EH (cell line): ENCODE measurements at places on chromosomes 12 and 14.

GRCh38 chr14:34051966-34052657, 101.2 kb upstream of the EGLN3 start:
- DNase-seq, result peak; percentile 47

GRCh38 chr12:106975993-106976658, 10.8 kb downstream of the MTERF2 start:
- DNase-seq, result peak; percentile 49

DNA sequence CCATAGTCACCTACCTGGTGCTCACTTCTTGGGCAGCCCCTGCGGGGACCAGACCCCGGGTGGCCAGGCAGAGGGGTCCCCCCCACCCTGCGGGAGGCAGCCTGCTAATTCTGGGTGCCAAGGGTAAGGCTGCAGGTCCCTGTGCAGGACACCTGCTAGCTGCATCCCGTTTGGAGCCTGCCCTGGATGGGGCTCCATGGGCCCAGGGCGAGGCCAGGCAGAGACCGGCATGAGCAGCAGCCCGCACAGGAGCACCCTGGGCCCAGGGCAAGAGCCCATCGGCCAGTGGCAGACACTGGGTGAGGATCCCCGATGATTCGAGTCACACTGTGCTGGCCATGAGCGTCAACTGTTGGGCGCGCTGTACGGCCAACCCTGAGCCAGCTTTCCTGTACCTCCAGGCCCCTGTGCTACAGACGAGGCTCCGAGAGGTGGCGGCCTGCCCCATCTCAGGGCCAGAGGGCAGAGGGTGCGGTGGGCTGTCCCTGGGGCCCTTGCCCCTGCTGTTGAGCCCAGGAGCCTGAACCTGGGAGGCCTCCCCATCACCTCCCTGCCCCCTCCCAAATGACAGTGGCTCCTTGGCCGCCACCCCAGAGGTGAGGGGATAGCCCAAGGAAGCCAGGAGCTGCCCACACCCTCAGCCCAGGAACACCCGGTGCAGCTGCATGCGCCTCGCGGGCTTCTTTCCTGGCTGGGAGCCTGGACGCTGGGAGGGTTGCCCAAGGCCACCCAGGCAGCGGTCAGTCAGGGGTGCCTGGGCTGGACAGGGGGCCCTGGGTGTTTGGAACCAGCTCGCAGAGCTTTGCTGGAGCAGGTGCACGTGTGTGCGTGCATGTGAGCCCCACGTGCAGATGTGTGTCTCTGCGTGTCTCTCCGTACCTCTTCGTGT, 47.7 kb downstream of the CYP46A1 start:
- DNase-seq, result no peak

GRCh38 chr14:68384335-68384734, 408.5 kb downstream of the ZFP36L1 start:
- DNase-seq, result peak; percentile 42

DNA sequence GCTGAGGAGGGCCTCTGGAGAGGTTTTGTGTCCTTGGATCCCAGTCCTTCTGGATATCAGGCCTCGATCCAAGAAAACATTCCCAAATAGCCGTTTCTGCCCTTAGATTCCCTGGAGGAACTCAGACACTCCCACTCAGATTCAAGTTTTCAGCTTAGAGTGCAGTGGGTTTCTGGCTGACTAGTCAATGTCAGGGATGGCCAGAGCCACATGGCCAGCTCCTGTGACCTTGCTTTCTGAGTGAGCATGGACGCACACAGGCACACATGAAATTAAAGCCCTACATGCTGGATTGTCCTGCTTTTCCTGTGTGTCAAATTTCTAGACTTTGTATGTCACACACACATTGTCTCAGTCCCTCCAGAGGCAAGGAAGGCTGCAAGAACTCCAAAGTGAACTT, 86.2 kb downstream of the TNFAIP2 start:
- DNase-seq, result no peak

DNA sequence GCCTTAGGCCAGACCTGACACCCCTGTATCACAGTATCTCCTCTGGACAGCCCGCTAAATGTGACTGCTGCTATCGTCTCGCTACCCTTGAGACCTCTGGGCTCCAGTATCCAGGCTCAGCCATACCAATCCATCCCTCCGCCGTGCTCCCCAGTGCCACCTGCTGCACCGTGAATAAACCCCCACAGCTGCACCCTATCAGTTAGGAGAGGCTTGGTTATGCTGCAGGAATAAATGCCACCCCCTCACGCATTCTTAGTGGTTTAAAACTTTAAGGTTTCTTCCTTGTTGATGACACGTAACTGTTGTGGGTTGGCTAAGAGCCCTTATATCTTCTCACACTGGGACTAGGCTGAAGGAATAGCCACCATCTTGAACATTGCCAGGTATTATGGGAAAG, 12.1 kb downstream of the CCDC63 start:
- DNase-seq, result no peak

- no peak for DNase-seq
Observed at GRCh38 chr12:46299851-46300250, 31.0 kb upstream of the SLC38A1 start.

- peak; percentile 53 for DNase-seq
Observed at GRCh38 chr12:11839091-11839641, 189.7 kb downstream of the ETV6 start.

DNA sequence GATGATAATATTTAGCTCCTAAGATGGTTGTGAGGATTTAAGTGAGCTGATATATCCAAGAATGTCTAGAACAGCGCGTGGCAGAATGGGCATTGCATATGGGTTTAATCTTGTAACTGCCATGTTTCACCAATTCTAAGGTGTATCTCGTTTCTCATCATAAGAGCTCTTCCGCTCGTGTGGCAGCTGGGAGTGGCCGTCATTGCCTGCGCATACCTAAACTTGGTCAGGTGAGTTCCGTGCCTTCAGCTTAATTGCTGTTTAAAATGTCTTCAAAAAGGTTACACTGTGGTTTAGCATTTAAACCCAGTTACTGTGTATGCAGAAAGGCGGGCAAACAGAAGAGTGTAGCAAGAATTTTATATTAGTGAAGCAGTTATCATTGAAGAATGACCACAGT, 4.5 kb upstream of the AQP2 start:
- no peak for DNase-seq

- DNase-seq, result peak; percentile 68
Observed at GRCh38 chr12:108570743-108571608, 8.6 kb downstream of the ISCU start.

DNA sequence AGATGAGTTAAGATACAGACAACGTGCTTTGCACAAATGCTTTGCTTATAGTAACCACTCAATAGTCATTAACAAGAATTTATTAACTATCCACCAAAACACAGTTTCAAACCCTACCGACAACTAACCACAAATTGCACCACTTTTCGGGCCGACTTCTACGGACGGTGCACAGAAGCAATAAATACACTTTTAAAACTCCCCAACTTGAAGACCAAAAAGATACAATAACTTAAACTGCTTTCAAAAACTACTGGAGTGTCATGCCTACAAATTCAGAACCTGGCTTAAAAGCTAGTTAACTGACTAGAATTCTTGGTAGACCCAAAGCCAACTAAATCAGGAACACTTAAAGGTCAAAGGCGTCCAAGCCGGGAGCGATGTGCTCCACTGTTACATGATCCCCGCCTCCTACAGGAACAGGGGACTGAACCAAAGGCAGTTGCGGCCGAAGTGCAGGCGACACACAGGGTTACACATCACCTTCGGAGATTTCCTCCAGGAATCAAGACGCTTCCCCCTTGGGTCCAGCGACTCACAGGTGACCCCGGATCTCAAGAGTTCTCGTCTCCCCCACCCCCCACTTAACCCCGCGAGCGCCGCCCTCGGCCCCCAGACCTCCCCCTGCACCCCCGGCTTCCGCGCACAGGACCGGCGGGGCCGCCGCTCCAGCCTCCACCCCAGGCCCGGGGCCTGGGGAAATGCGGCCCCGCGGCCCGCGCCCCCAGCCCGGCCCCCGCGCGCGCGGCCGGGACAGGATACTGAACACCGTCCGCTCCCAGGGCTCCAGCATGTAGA, 507 bp downstream of the SPTSSA start:
- DNase-seq, result peak; percentile 68

- peak; percentile 14 for DNase-seq
Observed at GRCh38 chr12:203462-204260, 10.3 kb downstream of the SLC6A12 start.

DNA sequence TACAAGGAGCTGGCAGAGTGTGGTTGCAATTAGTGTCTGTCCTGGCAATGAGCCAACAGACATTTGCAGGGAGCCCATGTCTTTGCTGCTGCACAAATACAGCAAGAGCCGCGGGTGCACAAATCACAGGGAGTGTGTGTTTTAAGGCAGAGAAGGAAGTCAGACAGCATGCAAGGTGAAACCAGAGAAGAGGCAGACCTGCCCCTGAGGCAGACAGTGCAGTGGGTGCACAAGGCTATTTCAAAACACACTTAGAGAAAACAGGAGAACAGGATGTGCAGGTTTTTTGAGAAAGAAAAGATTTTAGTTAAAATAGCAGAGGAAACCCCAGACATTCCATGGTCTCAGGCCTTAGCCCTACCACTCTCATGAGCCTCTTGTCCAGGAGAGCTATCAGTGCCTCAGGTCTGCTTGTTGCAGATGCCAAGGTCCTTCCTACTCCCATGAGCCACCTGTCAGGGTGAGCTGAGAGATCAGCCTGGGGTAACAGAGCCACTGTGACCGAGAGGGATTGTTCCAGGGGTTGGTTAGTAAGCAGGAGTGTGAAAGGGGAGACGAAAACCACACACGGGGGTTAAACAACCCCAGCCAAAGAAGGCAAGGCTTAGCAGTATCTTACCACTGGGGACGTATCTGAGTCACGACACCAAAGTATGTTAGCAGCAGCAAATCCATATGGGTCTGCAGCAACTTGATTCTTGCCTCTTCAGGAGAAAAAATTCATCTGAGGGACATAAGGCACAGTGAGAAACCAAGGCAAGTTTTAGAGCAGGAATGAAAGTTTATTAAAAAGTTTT, 78.1 kb downstream of the C14orf132 start:
- peak; percentile 27 for DNase-seq

DNA sequence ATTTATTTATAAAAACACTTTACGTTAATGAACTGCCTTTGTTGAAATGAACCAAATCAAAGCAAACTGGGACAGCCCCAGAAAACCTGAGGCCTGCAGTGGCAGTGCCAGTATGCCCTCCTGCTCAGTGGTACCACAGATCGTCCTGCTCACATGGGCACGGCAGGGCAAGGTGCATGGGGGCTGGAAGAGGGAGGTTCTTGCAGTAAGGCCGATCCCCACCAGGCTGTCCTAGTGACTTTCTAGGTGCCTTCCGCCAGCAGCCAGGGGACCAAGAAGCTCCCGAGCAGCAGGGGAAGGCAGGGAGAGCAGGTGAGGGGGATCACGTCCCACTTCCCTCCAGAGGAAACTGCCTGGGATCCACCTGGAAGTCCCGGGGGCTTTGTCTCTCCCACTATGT, 63.9 kb downstream of the TESC start:
- no peak for DNase-seq

DNA sequence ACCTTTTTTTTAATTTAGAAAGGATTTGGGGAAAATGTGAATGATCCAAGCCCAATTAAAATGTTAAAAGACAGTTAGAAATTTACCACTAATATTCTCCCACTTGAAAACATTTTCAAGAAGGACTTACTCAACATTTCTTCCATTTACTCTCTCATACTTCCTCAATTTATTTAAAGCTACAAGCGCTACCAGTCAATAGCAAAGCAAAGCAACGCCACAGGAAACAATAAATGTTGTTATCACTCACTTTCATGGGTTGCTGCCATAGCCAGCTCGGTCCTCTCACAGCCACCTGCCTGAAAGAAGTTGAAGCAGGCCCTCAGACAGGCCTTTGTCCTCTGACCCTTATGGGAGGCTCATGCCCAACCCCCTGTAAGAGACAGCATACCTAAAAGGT, 6.0 kb upstream of the SOS2 start:
- no peak for DNase-seq

GRCh38 chr14:42488965-42489364, 882.3 kb downstream of the LRFN5 start:
- DNase-seq, result no peak

GRCh38 chr12:79689477-79690141, 1.2 kb downstream of the PAWR start:
- peak; percentile 57 for DNase-seq

GRCh38 chr14:57979376-57980048, 113.6 kb upstream of the SLC35F4 start:
- DNase-seq, result no peak

DNA sequence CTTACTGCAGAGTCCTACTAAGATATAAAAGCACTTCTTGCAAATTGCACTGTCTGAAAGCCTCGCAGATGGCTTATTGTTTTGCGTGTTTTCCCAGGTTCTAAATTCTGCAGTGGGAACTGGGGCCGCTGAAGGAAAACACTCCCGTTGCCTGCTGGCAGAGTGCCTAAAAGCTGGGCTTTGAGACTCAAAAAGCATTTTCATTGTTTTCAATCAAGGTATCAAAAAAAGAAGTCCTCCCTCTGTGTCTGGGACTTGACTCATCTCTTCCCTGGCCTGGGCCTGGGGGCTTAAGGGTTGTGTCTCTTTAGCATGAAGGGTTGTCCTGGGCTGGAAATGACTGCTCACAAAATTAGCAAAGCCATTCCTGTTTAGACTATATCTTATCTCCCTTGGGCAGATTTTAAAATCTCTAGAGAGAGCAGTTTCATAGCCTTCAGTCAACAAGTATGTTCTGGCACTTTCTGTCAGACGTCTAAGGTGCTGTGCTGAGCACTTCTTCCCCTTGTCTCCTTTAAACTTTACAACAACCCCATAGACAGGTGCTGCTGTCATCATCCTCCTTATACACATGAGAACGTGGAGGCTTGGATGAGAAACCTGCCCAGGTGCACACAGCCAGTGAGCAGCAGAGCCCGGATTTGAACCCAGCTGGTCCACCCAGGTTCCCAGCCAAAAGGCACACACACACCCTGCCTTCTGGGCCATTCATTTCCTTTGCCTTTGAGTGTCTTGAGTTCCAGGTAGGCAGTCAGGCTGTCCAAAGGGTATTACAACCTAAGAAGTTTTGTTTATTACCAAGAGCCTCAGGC, 31.1 kb downstream of the ELK3 start:
- no peak for DNase-seq

DNA sequence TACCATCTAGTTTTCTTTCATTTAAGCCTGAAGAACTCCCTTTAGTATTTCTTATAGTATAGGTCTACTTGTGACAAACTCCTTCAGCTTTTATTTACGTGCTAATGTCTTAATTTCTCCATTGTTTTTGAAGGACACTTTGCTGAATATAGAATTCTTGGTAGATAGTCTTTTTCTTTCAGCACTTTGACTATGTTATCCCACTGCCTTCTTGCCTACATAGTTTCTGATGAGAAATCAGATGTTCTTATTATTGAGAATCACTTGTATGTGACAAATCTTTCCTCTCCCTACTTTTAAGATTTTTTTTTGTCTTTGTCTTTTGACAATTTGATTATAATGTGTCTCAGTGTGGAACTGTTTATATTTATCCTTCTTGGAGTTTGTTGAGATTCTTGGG, 5.1 kb upstream of the MIS18BP1 start:
- DNase-seq, result no peak

- no peak for DNase-seq
Observed at GRCh38 chr14:66539034-66539433, 31.1 kb downstream of the GPHN start.

- DNase-seq, result no peak
Observed at GRCh38 chr14:71658261-71658860, 273.9 kb upstream of the RGS6 start.

DNA sequence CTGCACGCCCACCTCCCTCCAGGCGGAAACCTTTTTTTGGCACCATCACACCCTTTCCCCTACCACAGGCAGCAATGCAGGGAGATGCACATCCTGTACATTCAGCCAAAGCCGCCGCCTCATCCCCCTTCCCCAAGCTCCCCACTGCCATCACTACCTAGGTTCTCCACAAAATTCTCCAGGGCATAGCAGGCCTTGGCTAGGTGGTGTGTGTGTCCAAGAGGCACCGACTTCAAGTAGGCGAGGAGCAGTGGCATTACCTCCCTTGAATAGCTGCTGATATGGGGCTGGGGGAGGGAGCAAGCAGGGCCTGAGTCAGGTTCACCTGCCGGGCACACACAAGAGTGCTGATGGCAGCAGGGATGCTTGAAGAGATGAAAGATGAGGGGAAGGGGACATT, 3.6 kb downstream of the IPO4 start:
- no peak for DNase-seq
